PC-3 (cell line): ENCODE measurements at places on chromosomes 7 and 10.

DNA sequence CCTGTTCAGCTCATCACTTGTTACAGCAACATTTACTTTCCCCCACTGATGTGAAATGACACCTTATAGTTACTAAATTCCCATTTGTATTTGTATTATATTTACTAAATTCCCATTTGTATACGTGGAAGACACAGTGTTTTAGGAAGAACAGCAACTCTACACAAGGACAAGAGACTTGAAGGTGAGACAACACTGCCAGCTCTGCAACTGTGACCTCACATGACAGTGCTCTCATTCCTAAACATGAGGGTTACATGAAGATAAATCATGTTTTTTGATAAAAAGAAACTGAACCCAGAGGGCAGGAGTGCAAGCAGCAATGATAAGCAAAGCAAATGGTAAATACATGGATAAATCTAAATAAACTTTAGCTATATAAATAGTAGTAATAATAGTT is 60.3 kb downstream of the ATAD1 start:
- no peak overlapping the region for H3K4me3 ChIP-seq
- H3K36me3 ChIP-seq, result peaks cover 4% of the 10 kb centered on the region; the same call in 1 of the 2 replicates
- DNase-seq, result no peak
- H3K27me3 ChIP-seq, result no peaks in the 10 kb centered on the region

DNA sequence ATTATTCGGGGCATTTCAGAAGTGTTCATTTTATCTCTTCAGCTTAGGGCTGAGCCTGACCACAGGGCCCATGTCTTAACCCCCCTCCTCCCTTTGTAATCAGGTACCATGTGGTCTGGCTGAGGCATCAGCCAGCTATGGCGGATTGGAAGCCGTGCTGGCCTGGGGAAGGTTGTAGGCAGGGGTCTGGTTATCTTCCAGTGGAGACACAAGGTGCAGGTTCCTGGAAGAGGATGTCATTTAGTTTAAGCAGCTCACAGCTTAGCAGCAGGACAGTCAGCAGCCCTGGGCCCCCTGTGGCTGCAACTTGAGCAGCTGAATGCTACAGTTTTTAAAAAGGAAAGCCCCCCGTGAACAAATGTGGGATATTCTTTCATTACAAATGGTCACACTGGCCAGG is 22.1 kb downstream of the BAG3 start:
- H3K27ac ChIP-seq, result 0 out of 2 replicates have a peak overlapping the region, but pooled peaks have one; percentile 7
- no peaks in the 10 kb centered on the region for H3K27me3 ChIP-seq
- peaks cover 66% of the 10 kb centered on the region for H3K36me3 ChIP-seq

- H3K27me3 ChIP-seq, result no peaks in the 10 kb centered on the region
- no peak overlapping the region for H3K27ac ChIP-seq
- no peak overlapping the region for H3K4me3 ChIP-seq
- peaks cover 6% of the 10 kb centered on the region; the same call in 1 of the 2 replicates for H3K4me1 ChIP-seq
These were observed 8.1 kb downstream of the IL2RA start for GRCh38 chr10:6053816-6054631.

GRCh38 chr10:99532687-99533495 is at the start of gene NKX2-3:
TSS of gene NKX2-3 (plus strand) at chr10:99532942. CDS start at chr10:99533132, 190 bp downstream.
- H3K4me1 ChIP-seq, result 0 out of 2 replicates have a peak, but pooled peaks cover 5% of the 10 kb centered on the region
- H3K27me3 ChIP-seq, result peaks cover 75% of the 10 kb centered on the region
- H3K4me3 ChIP-seq, result peak within 1 kb of the TSS; percentile 62

GRCh38 chr7:108629651-108630400 is 60.2 kb downstream of the DNAJB9 start:
- DNase-seq, result no peak
- no peak overlapping the region for H3K4me3 ChIP-seq
- 0 out of 2 replicates have a peak, but pooled peaks cover 8% of the 10 kb centered on the region for H3K27me3 ChIP-seq
- H3K4me1 ChIP-seq, result no peaks in the 10 kb centered on the region

DNA sequence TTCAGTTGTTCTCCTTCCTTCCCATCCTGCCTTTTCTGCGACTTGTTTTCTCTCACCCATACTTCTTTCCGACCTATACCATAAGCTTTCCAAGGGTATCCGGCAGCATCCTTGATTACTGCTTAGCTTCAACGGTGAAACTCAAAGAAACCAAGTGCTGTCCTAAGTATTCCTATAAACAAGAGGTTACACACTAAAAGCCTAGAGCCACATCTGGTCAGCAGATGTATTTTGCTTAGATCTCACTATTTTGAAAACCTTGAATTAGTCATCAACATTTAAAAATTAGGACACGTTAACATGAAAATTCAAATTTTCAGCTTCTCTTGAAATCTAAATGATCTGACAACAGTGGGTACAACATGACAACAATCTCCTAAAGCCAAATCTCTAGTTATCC is 20.0 kb downstream of the ARHGAP21 start:
- no peaks in the 10 kb centered on the region for H3K36me3 ChIP-seq
- no peak overlapping the region for H3K4me3 ChIP-seq
- DNase-seq, result no peak
- peaks cover 47% of the 10 kb centered on the region for H3K4me1 ChIP-seq

GRCh38 chr10:102511583-102512274 is 8.0 kb downstream of the SUFU start:
- H3K36me3 ChIP-seq, result no peaks in the 10 kb centered on the region; the same call in 1 of the 2 replicates
- peaks cover 26% of the 10 kb centered on the region for H3K4me1 ChIP-seq
- no peaks in the 10 kb centered on the region for H3K27me3 ChIP-seq
- H3K27ac ChIP-seq, result no peak overlapping the region

DNA sequence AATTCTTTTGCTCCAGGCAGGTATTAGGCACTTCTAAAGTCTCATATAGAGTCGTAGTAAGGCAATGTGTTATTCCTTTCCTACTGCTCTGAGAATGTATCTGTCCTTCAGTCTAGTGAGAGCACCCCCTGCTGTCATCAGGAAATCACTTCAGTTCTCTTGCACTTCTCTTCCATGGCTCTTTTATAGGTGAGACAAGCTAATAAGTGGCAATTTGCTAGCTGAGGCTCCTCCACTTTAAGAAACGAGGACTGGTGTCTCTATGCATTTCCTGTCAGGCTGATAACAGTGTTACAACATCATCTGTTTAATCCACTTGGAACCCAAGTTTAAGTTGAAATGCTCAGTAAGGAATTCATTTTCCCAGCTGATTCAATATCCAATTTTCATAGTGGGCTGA is 350.6 kb downstream of the TFEC start:
- H3K4me3 ChIP-seq, result no peak overlapping the region
- H3K4me1 ChIP-seq, result peaks cover 24% of the 10 kb centered on the region
- no peak overlapping the region for H3K27ac ChIP-seq
- no peaks in the 10 kb centered on the region for H3K27me3 ChIP-seq

GRCh38 chr7:115965796-115966475 is 64.6 kb downstream of the TFEC start:
- H3K36me3 ChIP-seq, result no peaks in the 10 kb centered on the region
- no peak overlapping the region for H3K4me3 ChIP-seq
- H3K27me3 ChIP-seq, result peaks cover 22% of the 10 kb centered on the region; the same call in 1 of the 2 replicates
- H3K4me1 ChIP-seq, result no peaks in the 10 kb centered on the region
- no peak overlapping the region for H3K27ac ChIP-seq

DNA sequence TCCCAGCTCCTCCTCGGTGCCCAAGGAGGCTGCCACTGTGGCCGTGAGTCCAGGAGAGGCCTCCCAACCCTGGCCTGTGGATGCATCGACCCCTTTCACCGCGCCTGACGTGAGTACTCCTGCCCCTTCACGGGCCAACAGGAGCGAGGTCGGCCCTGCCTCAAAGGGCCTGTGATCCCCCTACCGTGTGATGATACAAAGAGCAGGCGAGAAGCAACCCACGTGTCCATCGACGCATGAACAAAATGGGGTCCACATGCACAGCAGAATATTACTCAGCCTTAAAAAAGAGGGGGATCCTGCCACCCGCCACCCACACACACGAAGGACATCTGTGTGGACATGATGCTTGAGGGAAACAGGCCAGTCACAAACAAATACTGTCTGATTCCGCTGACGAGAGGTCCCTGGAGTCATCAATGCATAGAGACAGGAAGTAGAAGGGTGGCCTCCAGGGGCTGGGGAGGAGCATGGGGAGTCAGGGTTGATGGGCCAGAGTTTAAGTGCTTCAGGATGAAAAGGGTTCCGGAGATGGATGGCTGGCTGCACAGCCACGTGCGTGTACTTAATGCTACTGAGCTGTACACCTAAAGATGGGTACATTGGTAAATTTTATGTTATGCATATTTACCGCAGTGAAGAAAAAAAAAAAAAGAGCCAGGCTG is 151.9 kb downstream of the PRKAG2 start:
- H3K27me3 ChIP-seq, result no peaks in the 10 kb centered on the region
- H3K36me3 ChIP-seq, result no peaks in the 10 kb centered on the region
- no peak for DNase-seq

GRCh38 chr7:36037121-36037662 is 115.9 kb upstream of the EEPD1 start:
- H3K27me3 ChIP-seq, result no peaks in the 10 kb centered on the region
- DNase-seq, result peak; percentile 99
- peaks cover 69% of the 10 kb centered on the region for H3K4me1 ChIP-seq
- H3K4me3 ChIP-seq, result peak overlapping the region; percentile 39
- no peaks in the 10 kb centered on the region for H3K36me3 ChIP-seq

DNA sequence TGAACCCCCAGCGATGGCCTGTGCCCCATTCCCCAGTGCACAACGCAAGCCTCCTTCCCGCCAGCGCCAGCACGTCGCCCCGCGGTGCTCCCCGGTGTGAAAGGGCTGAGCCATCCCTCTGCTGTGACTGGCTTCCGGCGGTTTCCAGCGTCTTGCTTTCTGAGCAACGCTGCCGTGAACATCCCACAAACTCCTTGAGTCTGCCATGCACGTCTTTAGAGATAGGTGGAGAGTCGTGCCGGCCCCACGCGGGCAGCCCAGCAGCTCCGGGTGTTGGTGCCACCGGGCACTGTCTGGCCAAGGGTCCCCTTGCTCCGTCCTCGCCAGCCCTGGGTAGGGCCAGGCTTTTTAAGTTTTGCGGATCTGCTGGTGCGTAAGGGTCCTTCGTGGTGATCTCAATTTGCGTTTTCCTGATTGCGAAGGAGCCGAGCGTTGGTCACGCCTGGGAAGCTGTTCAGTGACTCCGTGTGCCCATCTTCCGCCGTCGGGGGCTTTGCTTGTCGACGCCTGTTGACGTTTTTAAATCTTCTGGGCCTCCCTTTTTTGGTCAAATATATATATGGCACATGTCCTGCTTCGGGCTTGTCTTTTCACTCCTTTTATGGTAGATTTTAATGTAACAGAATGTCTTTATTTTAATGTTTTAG is 70.6 kb downstream of the FOXL3 start:
- no peak overlapping the region for H3K4me3 ChIP-seq
- no peak overlapping the region for H3K27ac ChIP-seq
- H3K27me3 ChIP-seq, result no peaks in the 10 kb centered on the region
- DNase-seq, result no peak
- H3K36me3 ChIP-seq, result no peaks in the 10 kb centered on the region
- no peaks in the 10 kb centered on the region; the same call in 1 of the 2 replicates for H3K4me1 ChIP-seq

GRCh38 chr7:14505906-14506305 is 396.6 kb downstream of the DGKB start:
- peaks cover 14% of the 10 kb centered on the region; the same call in 1 of the 2 replicates for H3K4me1 ChIP-seq
- peak; percentile 3 for DNase-seq
- H3K27ac ChIP-seq, result no peak overlapping the region
- no peaks in the 10 kb centered on the region for H3K27me3 ChIP-seq

DNA sequence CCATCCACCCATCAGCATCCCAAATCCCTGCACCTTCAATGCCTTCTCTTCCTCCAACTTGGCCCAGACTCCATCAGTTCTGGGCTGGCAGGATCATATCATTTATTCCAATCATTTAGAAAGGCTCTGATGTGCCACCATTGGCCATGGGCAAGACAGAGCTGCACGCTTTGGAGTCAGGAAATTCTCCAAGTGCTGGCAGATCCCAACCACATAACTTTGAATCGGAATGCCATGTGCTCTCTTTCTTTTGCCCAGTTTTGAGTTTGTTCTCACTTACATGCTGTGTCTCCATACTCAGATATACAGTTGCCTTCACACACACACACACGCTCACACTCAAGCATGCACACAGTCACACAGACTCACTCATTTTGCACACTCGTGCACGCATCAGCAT is 85.7 kb upstream of the GHITM start:
- no peaks in the 10 kb centered on the region for H3K36me3 ChIP-seq
- H3K27ac ChIP-seq, result no peak overlapping the region
- DNase-seq, result no peak
- no peaks in the 10 kb centered on the region for H3K27me3 ChIP-seq
- no peaks in the 10 kb centered on the region for H3K4me1 ChIP-seq

DNA sequence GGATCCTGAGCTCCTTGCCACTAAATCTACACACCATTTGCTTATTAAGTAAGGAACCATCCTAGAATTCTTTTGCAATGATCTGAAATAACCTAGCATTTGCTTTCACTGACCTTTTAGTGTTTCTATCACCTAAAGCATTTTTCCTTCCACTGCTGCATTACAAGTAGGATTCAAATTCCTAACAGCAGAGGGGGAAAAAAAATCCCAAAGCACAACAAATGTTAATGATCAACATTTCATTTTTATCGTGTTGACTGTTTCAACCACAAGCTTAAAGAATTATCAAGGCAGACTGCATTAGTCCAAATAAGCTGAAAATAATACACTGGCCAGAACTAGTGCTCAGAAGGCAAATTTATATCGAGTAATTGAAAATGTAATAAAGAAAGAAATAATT is 174.7 kb upstream of the TCF7L2 start:
- no peaks in the 10 kb centered on the region for H3K27me3 ChIP-seq
- H3K4me1 ChIP-seq, result peaks cover 36% of the 10 kb centered on the region
- H3K36me3 ChIP-seq, result no peaks in the 10 kb centered on the region
- no peak for DNase-seq

DNA sequence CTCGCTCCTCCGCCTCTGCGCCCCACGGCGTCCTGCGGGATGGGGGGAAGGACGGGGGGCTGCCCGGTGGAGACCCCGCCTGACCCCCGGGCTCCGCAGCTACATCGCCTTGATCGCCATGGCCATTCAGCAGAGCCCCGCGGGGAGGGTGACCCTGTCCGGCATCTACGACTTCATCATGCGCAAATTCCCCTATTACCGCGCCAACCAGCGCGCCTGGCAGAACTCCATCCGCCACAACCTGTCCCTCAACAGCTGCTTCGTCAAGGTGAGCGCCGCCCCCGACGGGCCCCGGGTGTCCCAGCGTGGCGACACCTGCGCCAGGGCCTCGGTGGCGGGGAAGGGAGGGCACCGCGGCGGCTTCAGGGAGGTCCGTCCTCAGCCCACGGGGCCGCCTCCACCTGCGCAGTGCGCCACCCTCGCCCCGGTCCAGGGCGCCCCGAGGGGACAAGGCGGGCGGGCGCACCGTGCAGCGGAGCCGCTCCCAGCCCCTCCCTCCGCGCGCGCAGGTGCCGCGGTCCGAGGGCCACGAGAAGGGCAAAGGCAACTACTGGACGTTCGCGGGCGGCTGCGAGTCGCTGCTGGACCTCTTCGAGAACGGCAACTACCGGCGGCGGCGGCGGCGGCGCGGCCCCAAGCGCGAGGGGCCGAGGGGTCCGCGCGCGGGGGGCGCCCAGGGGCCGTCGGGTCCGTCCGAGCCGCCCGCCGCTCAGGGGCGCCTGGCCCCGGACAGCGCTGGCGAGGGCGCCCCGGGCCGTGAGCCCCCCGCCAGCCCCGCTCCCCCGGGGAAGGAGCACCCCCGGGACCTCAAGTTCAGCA is 793 bp downstream of the FOXL3 start:
- H3K36me3 ChIP-seq, result no peaks in the 10 kb centered on the region
- H3K27ac ChIP-seq, result no peak overlapping the region
- no peak for DNase-seq

- no peaks in the 10 kb centered on the region for H3K27me3 ChIP-seq
- H3K4me1 ChIP-seq, result no peaks in the 10 kb centered on the region
- H3K36me3 ChIP-seq, result no peaks in the 10 kb centered on the region
- no peak overlapping the region for H3K4me3 ChIP-seq
- no peak overlapping the region for H3K27ac ChIP-seq
- no peak for DNase-seq
These were observed 23.1 kb upstream of the BMPER start for GRCh38 chr7:33882040-33882837.

GRCh38 chr10:101560298-101561067 is 27.6 kb downstream of the POLL start:
- no peaks in the 10 kb centered on the region for H3K4me1 ChIP-seq
- H3K36me3 ChIP-seq, result no peaks in the 10 kb centered on the region
- H3K27me3 ChIP-seq, result no peaks in the 10 kb centered on the region
- no peak overlapping the region for H3K27ac ChIP-seq
- H3K4me3 ChIP-seq, result no peak overlapping the region
